Stimulated activated CD4-positive, alpha-beta T cell treated with anti-CD3 and anti-CD28 coated beads, Interleukin-1b, Interleukin-23, amount 100 ng/mL, for 24 hours (primary cell): ENCODE measurements at places on chromosomes 5 and 9.

DNA sequence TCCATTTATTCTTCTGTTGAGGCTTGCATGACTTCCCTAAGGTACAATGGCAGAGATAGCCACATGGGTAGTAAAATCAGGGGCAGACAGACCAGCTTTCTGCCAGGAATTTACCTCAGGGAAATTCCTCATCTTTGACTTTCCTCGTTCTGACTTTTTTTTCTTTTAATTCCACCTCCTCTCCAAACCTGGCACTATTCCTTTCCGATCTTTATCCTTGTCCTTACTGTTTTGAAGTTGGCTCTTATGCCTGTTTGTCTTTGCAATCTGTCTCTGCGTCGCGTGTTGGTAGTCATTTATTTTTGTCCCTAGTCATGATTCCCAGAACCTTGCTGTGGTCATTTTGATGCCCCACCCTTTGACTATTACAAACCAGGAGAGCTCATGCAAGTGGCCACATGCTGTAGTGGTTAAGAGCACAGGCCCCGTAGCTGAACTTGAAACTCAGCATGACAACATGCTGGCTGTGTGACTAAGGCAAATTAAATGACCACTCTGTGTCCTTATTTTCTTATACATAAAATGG lies 19.0 kb downstream of the TMC1 start:
- DNase-seq = no peak

GRCh38 chr5:96196890-96197289 lies 235.2 kb upstream of the ELL2 start:
- no peak for DNase-seq

GRCh38 chr9:5468850-5469249 lies 18.5 kb downstream of the CD274 start:
- DNase-seq = no peak

DNA sequence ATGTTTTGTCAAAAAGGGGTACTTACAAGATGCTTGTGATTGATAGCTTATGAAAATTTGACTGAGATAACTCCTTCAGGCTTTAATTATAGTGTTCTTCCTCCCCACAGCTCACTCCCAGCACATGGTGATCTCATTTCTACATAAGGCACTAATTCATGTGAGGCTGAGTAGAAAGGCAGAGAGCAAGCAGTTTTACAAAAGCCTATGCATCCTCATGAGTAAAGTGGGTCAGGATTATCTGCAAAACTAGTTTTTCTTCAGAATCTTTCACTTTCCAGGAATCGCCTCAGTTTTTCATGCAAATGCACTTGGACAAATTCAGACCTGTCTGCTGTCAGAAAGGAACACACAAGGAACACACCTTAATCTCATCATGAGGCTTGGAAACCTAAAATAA lies 92.1 kb upstream of the FBN2 start:
- no peak for DNase-seq

DNA sequence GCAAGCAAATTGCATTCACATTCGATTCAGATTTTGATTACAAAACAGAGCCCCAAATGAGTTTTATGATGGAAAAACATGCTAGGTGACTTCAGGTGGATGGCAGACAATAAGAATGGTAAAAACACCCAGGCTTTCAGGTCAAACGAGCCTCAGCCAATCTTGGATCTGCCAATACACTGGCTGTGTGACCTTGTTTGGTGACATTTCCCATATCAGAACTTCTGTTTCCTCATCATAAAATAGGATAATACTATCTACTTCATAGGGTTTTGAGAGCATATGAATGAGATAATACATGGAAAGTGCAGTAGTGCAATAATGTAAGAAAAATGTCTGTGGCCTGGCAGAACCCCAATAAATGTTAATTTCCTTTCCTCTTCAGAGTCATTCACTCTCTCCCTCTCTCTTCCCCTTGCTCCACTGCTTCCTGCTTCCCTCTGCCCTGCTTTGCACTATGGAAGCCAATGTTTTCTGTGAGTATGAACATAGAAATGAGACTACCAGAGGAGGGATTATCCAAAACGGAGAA lies 54.7 kb downstream of the SH3RF2 start:
- DNase-seq = no peak

DNA sequence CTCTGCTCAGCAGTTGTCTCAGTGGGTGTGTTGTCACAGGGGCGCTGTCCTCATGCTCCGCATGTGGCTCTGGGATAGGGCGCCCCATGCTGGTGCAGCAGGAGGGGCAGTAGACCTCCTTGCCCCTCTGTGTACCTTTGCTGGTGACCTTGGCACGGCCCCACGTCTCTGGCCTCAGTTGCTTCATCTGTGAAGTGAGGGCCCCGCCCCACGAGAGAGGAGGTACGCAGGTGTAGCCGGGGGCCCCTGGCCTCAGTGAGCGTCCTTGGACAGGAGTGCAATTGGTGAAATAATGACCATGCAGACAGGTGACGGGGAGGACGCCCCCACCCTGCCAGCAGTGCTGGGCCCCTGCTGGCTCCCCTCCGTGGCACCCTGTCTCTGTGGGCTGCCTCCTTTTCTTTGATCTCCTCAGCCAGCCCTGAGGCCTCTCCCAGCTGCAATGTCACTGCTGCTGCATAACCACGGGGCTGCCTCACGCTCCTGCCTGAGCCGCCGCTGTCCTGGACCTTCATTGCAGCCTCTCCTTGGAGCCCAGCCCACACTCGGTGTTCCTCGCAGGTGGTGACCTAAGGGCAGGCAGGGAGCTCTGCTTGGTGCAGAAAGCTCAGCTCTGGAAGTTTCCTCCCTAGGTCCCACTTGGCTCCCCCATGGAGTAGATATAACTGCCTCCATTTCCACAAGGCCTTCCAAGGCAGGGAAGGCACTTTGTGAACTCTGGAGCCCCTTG lies 57.3 kb downstream of the PHF2 start:
- no peak for DNase-seq

DNA sequence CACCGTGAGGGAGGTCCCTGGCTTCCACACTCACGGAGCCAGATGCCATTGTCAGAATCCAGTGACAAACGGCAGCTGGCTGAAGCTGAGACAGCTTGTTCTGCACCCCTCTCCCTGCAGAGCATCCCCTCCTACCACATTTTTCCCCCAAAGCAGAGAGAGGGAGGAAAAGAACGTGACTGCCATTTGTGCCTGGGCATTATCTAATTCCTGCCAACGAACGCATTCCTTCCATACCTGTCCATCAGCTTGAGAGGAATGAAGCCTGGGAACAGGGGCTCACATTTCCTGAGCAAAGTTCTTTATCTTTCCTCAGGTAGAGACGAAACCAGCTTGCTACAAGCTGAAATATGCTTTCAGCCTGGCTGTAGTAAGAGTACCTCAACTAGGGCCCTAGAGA lies 175.4 kb downstream of the SLIT3 start:
- DNase-seq = no peak

DNA sequence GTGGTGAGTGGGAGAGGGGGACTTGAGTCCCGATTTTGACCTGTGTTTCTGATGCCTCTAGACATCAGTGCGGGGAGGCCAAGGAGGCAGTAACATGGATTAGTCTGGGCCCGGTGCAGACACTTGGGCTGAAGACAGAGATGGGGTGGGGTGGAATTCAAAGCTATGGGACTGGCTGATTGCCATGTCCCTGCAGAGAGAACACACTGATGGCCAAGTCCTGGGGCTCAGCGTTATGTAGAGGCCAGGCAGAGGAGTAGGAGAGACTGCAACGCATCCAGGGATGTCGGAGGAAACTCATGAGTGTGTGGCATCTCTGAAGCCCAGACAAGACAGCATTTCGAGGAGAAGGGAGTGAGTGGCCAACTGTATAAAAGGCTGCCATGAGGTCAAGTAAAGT lies 30.1 kb downstream of the PSD2 start:
- DNase-seq = no peak

- no peak for DNase-seq
Measured at GRCh38 chr9:7756088-7756487, 43.5 kb downstream of the DMAC1 start.

- no peak for DNase-seq
Measured at GRCh38 chr5:172043865-172044264, 37.4 kb upstream of the FBXW11 start.

DNA sequence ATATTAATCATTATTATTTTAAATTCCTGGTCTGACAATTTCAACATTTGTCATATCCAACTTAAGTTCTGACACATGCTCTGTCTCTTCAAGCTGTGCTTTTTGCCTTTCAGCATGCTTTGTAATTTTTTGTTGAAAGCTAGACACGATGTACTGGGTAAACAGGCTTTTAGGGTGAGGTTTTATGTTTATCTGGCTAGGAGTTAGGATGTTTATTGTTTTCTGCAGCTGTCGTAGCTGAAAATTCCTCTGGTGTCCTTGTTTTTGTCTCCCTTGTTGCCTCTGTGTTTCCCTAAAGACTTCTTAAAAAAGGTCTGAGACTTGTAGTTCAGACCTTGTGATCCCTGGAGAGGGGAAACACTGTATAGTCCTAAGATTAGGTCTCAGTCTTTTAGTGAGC lies 20.6 kb downstream of the TUT7 start:
- DNase-seq = no peak

DNA sequence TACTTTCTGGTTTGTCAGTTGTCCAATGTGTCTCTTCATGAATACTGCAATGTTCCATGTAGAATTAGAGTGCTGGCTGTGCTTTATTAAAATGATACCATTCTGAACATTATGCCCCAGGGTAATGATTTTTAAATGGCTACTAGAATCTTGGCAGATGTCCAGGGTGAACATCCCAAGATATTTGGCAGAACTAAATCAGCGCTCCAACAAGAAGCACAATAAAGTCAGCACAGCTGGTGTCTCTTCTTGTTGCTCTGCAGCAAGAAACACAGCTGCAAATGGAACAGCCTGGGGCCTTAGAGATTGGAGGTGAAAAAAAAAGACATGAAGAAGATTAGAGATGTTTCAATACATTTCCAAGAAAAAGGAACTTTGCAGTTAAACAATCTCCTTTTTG lies 248.3 kb downstream of the CDH18 start:
- no peak for DNase-seq

GRCh38 chr9:126461029-126461428 lies 134.4 kb downstream of the MVB12B start:
- DNase-seq = no peak

GRCh38 chr5:171226096-171226754 lies 82.8 kb upstream of the TLX3 start:
- no peak for DNase-seq

- DNase-seq = no peak
Measured at GRCh38 chr5:2465383-2465782, 286.1 kb downstream of the IRX2 start.
